GM06990 (cell line): ENCODE measurements at places on chromosomes 3 and 15.

- no peak for DNase-seq
These were observed 23.7 kb downstream of the CFAP92 start for GRCh38 chr3:128969993-128970739.

GRCh38 chr3:66403323-66403990 lies 97.4 kb downstream of the LRIG1 start:
- no peak for DNase-seq

GRCh38 chr3:73432023-73432705 lies 192.6 kb downstream of the PDZRN3 start:
- peak; percentile 20 for DNase-seq

DNA sequence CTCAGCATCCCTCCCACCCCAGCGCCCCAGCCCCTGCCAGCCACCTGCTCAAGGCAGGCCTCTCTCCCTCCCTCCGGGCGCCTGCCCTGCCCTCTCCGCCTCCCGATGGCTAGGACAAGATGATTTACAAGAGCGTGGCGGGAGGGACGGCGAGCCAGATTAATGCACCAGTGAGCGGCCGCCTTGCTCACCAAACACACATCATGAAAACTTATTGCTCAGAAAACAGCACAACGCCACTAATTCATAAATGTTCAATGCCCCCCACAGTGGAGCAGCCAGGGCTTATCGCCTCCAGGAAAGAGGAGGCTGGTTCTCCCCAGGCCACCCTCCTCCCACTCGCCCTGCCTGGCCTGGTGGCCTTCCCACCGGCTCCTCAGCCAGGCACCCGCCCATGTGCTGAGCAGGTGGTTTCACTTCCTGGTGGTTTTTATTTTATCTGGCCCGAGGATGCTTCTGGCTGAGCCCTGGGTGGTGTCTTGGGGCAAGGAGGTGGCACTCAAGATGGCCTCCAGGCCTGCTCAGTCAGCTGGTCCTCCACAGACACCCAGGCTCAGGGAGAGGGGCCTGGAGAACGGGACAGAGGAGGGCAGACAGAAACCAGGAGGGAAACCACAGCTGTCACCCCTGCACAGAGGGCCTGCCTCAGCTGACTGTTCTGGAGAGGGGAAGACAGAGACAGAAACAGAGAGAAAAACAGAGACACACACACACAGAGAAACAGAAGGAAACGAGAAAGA lies 284.9 kb downstream of the UACA start:
- DNase-seq: peak; percentile 77

GRCh38 chr15:92375057-92375456 lies 18.6 kb upstream of the ST8SIA2 start:
- DNase-seq: no peak

DNA sequence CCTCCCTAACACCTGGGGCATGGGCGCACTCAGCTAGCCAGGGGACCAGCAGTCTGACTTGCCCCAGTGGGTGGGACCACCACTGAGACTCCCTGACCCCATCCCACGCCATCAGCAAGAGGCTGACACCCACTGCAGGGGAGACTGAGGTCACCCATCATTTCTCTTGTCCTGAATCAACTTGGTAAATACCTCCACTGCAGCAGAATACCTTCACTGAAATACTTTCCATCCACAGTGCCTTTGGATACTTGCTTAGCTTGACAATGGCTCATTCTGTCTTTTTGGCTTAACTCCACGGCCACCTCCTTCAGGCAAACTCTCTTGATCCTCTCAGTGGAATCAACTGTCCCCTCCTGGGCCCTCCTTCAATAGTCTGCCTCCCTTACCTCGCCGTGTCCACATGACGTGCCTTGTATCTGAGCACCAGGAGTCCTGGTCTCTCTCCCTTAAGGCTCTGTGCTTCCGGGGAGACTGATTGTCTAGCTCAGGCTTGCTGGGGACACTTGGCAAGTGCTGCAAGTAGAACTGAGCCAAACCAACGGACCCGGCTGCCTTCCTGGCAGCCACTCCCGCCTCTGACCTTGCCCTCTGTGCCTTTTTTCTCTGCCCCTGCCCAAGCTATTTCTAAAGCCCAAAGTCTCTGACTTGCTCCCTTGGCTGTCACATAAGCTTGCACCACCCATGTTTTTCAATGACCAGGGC lies 119.1 kb downstream of the ADCY5 start:
- DNase-seq: no peak
